ENCODE measurements at places on chromosomes 7 and 10.

DNA sequence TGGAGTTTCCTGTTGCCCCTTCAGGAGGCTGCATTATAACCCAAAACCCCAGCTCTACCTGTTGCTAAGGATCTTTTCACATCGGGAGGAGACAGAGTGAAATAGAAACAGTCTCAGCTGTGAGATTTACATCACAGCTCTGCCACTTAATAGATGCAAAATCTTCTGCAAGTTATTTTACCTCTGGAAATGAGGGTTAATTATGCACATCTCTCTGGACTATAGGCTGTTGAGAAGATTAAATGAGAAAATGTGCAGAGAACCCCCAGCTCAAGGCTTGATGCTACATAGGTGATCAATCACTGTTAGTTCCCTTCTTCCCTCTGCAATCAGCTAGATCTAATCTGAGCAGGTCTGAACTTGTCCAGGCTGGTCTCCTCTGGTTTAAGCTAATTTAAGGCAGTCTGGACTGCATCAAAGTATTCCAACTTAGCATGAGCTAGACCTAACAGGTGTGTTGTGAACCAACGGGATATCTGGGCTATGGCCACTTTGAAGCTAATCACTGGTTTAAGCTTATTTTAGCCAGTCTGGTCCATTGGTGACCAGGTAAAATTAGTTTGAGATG is 8.9 kb upstream of the LRRC18 start:
- DNase-seq, result no peak

DNA sequence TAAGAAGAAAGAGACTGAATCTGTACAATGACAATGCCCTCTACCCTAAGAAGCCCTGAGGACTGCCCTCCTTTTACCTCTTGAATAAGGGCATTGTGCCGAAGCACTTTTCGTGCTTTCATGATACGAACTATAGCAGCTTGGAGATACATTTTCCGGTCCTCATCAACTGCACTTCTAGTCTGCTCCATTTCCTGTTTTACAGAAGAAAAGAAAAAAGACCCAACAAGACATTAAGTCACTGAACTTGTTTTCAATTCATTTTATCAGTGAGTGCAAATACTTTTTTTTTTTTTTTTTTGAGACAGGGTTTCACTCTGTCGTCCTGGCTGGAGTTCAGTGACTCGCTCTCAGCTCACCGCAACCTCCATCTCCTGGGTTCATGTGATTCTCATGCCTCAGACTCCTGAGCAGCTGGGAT is 78.4 kb downstream of the CUL2 start:
- DNase-seq, result no peak

GRCh38 chr7:1814089-1814811 is 144.2 kb downstream of the ELFN1 start:
- no peak for DNase-seq

DNA sequence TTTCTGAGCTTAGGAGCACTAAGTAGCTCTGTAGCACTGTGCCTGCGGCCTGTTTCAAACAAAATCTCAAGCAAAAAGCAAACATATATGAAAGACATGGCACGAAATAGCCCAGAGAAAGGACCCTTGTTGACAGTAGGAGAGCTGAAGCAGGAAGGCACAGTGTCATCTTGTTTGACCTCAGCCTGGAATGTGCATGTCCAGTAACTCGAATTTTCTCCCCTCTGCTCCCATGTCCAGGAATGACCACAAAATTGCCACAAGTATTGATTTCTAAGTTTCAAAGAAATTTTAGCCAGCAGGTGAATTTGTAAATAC is 301.0 kb downstream of the CCDC3 start:
- no peak for DNase-seq

- no peak for DNase-seq
Observed at GRCh38 chr10:4315551-4315950, 510.5 kb upstream of the AKR1E2 start.

DNA sequence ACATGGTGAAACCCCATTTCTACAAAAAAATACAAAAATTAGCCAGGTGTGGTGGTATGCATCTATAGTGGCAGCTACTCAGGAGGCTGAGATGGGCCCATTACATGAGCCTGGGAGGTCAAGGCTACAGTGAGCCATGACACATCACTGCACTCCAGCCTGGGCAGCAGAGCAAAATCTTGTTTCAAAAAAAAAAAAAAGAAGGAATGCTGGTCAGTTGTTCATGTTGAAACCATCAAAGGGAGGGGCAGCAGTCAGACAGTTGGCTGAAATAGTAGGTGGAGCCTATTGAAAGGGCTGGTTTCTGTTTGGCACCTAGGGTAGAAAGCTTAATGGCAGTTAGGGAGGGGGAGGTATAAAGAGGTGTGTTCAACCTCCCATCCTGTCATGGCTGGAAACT is 323.0 kb downstream of the GALNT17 start:
- no peak for DNase-seq

DNA sequence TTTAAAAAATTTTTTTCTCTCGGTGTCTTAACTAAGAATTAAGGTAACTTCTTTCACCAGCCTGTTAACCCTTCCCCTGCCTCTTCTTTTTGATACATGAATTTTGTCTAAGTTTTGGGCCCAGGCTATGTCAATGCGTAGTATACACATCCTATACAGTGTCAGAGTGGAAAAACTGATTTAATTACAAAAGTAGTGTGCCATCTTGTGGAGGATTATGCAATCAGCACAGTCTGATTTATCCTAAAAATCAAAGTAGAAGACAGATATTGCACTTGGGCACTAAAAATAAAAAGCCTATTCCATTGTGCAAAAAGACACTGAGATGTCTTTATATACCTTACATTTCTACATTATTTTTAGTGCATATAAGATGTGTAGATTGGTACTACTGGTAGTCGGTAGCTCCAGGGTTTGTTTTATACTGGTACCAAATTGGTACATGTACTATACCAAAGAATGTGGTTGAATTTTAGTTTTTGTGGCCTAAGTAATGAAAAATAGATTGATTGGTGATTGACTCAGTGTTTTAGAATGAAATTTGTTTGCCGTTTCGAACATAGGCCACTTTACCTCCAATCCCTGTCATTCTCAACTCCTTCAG is 96.6 kb downstream of the MKLN1 start:
- DNase-seq, result peak; percentile 18

DNA sequence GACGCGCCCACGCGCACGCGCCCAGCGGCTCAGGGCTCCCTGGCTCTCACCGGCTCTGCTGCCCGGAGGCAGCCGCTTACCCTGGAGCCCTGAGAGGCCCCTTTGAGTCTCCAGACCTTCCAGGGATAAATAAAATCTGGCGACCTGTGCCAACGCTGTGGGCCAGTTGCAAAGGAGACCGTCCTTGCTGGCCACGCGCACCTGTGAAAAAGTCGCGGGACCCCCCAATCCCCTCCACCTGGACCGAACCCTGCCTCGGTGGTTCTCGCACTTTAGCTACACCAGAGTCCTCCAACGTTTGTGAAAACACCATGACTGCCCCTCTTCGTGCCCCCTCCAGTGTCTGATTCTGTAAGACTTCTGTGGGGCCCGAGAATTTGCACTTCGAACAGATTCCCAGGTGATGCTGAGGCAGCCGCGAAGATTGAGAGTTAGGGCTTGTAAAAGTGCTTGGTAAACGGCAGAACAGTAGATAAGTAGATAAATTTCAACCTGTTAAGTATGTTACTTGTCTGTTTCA is 102.4 kb upstream of the SVIL start:
- DNase-seq, result no peak

GRCh38 chr10:22252801-22253579 is 35.2 kb upstream of the EBLN1 start:
- no peak for DNase-seq

- DNase-seq, result no peak
Observed at GRCh38 chr7:46168671-46169383, 247.8 kb upstream of the IGFBP3 start.

- no peak for DNase-seq
Observed at GRCh38 chr10:61627266-61627665, 35.5 kb upstream of the CABCOCO1 start.

- no peak for DNase-seq
Observed at GRCh38 chr10:4687397-4687796, 138.6 kb upstream of the AKR1E2 start.

- no peak for DNase-seq
Observed at GRCh38 chr10:31134311-31134952, 102.8 kb upstream of the ZNF438 start.

DNA sequence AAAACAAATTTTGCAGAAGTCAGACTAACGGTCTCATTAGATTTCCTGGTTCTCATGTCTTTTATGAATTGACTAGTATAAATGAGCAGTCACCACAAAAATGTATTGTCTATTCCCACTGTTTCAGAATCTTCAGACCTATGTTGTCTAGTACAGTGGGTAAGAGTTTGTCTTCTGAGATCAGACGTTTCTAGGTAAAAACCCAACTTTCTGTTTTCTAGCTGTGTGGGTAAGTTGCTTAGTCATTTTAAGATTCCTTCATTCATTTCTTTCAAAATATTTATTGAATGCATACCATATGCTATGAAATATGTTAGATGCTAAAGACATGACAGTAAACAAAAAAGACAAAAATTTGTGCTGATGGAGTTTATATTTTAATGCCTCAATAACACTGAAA is 156.3 kb downstream of the POLR1F start:
- DNase-seq, result no peak

DNA sequence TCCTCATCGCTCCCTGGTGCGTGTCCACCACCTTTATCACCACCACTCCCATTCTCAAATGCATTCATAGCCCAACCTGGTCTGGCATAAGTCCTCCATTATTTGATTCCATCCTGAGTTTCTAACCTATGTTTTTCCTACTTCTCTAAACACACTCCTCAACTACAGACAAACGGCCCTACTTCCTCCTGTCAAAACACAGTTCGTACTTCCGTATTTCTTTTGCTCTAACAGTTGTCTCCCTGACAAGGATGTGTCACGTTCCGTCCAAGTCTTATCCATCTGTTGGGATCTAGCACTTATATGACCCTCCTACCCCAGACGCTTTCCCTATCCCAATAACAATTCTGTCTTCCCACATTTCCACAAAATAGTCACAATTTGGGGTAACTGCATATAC is 46.8 kb downstream of the DOCK4 start:
- DNase-seq, result no peak

DNA sequence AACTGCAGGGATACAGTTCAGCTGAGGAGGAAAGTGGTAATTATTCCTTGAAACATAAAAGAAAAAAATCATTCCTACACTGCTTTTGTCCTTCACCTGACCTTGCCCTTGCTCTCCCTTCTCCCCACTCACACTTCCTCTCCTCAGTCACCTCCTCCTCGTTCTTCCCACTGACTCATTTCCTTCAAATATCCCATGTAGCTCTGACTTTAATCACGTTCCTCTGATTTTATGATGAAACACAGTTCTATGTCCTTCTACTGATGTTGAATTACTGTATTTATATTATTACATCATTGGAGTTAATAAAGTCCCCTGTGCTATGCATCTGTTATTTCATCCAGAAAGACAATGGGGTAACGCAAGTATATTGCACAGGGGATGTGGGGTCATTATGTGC is 575.6 kb downstream of the POM121L12 start:
- no peak for DNase-seq

GRCh38 chr7:70134029-70134770 is 535.9 kb downstream of the AUTS2 start:
- DNase-seq, result no peak

GRCh38 chr7:102094316-102094650 is 192.4 kb upstream of the SH2B2 start:
- no peak for DNase-seq
